ENCODE measurements at places on chromosomes 5 and 9. TPM values are rescaled to one million over a fixed set of nuclear protein-coding genes. Genes with fewer than 3 reads are reported as not detected.

GRCh38 chr9:14314424-14314928 is 535 bp upstream of the NFIB start:
- H3K27ac ChIP-seq = peak overlapping the region; percentile 96
- no peaks in the 10 kb centered on the region for H3K36me3 ChIP-seq
- peaks cover 72% of the 10 kb centered on the region for H3K27me3 ChIP-seq
- H3K4me3 ChIP-seq = peak overlapping the region; percentile 64
- DNase-seq = peak; percentile 83

CDX1 gene
- total RNA-seq = 0.52 TPM

GRCh38 chr5:142115937-142116614 is 7.5 kb downstream of the NDFIP1 start:
- no peak overlapping the region for H3K4me3 ChIP-seq
- peaks cover 5% of the 10 kb centered on the region for H3K4me1 ChIP-seq
- H3K27me3 ChIP-seq = no peaks in the 10 kb centered on the region

DNA sequence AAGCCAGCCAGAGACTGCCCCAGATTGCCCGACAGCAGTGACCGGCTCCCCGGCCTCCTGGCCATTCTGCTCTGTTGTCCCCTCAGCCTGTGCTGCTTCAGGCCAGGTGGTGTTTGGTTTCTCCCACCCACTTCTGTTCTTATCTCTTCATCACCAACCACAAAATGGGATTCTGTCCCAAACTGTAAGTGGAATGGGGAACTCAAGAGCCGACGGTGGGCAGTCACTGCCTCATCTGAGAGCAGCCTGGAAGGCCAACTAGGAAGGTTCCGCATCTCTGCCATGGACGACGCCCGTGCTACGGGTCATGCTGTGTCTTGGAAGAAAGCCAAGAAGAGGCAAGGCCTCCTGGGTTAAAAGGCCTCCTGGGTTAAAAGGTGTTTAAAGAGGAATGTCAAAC is 219.0 kb upstream of the PIK3R1 start:
- no peak overlapping the region for H3K4me3 ChIP-seq
- peaks cover 20% of the 10 kb centered on the region for H3K4me1 ChIP-seq
- no peaks in the 10 kb centered on the region for H3K27me3 ChIP-seq
- H3K36me3 ChIP-seq = no peaks in the 10 kb centered on the region
- no peak overlapping the region for H3K27ac ChIP-seq

DNA sequence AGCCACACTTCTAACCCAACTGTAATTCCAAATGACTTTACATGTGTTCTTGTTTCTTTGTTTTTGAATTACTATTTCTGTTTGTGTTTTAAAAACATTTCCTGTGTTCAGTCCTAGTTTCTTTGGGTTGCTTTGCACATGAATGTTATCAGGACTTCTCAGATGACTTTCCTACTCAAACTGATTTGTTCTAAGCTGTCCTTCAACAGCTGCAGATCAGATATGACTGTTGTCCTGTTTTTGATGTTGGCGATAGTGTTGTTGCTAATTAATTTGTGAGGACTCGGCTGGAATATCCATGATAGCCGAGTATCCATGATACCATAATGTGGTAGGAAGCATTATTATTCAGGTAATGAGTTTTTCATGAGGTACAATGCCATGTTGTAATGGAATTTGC is 98.6 kb downstream of the CHSY3 start:
- no peaks in the 10 kb centered on the region for H3K36me3 ChIP-seq
- no peaks in the 10 kb centered on the region for H3K4me1 ChIP-seq
- no peak for DNase-seq
- H3K27me3 ChIP-seq = no peaks in the 10 kb centered on the region
- H3K27ac ChIP-seq = no peak overlapping the region

TESK1 gene
- 44.6 TPM for total RNA-seq

FAM169A gene
- 2.7 TPM for total RNA-seq

GRCh38 chr9:99811598-99812383 is 9.9 kb upstream of the NR4A3 start:
- peaks cover 7% of the 10 kb centered on the region for H3K4me1 ChIP-seq
- no peak overlapping the region for H3K4me3 ChIP-seq
- H3K36me3 ChIP-seq = no peaks in the 10 kb centered on the region
- no peaks in the 10 kb centered on the region for H3K27me3 ChIP-seq
- DNase-seq = no peak
- H3K27ac ChIP-seq = no peak overlapping the region

DNA sequence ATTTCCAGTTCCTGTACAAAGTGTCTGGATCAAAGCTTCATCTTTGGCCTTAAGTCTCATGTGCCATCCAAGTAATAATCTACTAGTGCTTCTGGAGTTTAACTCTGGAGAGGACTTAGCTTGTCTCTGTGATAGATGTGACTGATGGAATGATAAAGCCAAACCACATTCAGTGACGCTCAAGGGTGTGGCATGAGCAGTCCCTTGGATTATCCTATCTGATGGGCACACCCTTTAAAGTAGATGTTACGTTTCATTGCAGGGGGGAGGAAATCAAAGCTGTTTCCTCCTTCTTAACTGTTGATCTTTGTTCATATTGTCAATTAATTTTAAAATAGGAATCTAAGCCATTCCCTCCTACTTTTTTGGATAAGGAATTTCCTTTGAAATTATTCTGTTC is 8.5 kb upstream of the EGFLAM start:
- no peak for DNase-seq
- no peaks in the 10 kb centered on the region for H3K36me3 ChIP-seq
- H3K27me3 ChIP-seq = no peaks in the 10 kb centered on the region

GRCh38 chr9:133071484-133072150 is 9.8 kb downstream of the CEL start:
- no peaks in the 10 kb centered on the region for H3K27me3 ChIP-seq
- H3K4me3 ChIP-seq = no peak overlapping the region
- no peaks in the 10 kb centered on the region for H3K36me3 ChIP-seq
